ENCODE measurements at places on chromosomes 1 and 21.

GRCh38 chr1:184930645-184931044 is 43.7 kb downstream of the NIBAN1 start:
- DNase-seq = peak; percentile 44

DNA sequence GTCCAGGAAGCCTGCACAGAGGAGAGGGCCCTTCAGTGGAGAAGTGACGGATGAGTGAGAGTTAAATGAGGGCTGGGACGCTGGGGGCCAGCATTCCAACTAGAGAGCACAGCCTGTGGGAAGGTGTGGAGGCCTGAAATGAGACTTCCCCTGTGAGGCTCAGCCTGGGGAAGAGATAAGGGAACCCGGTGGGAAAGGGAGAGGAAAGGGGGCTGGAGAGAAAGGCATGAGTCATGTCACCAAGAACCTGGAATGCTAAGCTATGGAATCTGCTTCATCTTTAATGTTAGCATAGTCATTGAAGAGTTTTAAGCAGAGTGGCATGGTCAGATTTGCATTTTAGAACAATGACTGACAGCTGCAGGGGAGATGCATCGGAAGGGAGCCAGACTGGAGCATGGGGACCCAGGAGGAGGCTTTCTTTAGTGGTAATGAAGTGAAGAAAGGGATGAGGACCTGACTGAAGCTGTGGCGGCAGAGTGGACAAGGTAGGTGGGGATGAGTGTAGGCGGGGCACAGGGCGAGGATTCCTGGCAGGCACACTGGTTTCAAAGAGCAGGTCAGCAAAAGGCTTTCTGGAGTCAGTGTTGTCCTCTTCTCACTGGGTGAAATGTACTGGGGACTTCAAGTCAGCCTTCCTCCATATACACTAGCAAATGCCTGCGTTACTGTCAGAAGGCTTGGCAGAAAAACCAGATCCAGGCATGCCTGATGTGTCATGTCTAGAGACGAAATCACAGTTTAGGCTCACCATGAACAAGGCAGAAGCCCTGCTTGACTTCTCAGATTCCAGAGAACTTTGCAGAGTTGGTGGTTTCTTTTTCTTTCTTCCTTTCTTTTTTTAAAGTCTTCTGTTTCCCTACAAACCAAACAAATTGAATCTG is 8.0 kb downstream of the RGL1 start:
- DNase-seq = no peak

- DNase-seq = no peak
These were observed 13.5 kb downstream of the C1orf74 start for GRCh38 chr1:209770636-209771415.

DNA sequence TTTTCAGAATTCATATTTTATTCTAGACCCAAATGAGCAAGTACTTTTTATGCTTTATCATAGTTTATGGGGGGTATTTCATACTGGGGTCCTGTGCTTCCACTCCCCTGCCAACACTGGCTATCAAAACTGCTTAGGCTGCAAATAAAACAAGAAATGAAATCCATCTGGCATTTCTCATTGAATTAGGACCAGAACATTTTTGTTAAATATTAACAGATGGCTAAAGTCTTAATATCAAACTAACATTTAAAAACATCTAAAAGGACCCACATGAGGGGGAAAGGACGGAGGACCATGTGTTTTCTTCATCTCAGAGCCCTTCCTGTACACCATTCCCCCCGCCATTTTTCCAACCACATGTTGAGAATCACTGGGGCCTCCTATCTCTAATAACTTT is 167.5 kb upstream of the C1orf105 start:
- DNase-seq = no peak

DNA sequence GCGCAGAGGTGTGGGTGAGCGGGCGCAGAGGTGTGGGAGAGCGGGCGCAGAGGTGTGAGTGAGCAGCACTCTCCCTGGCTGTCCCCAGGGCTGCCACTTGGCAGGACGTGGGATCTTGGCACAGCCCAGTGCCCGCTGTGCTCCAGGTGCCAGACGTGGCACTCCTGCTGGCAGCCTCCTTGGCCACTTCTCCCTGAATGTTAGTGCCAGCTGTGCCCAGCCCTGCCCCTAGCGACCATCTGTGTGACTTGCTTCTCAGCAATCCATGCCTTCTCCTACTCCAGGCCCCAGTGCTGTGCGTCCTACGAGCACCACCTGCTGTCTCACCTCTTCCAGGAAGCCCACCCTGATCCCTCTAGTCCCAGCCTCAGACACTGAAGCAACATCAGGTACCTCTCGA is 30.5 kb downstream of the KRTAP10-1 start:
- DNase-seq = no peak

DNA sequence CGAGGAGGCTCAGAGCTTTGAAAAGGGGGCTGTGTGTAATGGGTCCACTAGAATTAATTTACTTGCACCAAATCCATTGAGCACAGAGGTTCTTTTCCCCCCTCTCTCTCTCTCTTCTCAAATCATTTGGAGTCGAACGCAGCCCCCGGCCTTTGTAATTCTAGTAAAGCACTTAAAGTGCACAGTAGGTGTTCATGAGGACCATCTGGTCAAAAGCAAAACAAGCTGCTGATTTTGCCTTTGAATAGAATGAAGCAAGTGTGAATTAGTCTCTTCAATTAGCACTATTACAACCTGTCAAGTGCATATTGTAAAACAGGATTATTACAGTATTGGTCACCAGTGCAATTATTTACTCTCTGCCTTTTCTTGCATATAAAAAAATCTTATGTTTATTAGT is 259.9 kb downstream of the FAF1 start:
- no peak for DNase-seq

- DNase-seq = no peak
These were observed 88.9 kb downstream of the SIK1 start for GRCh38 chr21:43337901-43338655.

Data from HEK293T (cell line).